Activated CD4-positive, alpha-beta T cell treated with anti-CD3 and anti-CD28 coated beads, Interleukin-2, amount 50 U/mL, for 24 hours (primary cell): ENCODE measurements at places on chromosomes 3 and 15.

DNA sequence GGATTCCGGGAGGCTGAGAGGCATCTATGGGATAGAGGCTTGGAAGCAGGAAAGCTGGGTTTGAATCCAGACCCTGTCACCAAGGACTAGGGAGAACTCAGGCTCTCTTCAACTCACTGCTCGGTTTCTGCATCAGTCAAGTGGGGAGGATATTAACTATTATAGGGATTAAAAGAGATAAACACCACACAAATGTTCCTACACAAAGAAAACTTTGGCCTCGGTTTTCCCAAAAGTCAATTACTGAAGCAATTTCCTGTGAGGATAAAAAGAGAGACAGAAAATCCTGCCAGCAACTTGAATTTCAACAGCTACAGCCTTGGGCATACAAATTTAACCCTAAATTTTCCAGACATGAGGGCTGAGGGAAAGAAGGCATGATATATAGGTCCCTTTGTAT lies 36.0 kb downstream of the ITGB5 start:
- DNase-seq = no peak

DNA sequence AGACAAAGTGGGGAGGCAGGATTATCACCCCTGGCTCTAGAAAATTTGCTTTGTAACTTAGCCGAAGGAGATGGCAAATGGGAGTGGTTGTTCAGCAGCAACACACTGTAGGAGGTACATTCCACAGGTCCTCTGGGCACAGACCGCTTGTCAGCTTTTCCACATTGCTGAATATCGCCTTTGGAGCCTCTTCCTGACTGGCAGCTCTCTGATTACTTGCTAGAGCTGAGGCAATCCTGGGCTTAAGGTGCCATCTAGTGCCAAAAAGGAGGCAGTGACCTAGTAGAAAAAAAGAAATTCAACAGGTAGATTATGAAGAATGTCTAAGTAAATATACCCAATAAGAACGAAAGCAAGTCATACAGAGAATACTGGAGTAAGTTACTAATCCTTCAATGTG lies 13.1 kb upstream of the SCN5A start:
- DNase-seq = no peak

DNA sequence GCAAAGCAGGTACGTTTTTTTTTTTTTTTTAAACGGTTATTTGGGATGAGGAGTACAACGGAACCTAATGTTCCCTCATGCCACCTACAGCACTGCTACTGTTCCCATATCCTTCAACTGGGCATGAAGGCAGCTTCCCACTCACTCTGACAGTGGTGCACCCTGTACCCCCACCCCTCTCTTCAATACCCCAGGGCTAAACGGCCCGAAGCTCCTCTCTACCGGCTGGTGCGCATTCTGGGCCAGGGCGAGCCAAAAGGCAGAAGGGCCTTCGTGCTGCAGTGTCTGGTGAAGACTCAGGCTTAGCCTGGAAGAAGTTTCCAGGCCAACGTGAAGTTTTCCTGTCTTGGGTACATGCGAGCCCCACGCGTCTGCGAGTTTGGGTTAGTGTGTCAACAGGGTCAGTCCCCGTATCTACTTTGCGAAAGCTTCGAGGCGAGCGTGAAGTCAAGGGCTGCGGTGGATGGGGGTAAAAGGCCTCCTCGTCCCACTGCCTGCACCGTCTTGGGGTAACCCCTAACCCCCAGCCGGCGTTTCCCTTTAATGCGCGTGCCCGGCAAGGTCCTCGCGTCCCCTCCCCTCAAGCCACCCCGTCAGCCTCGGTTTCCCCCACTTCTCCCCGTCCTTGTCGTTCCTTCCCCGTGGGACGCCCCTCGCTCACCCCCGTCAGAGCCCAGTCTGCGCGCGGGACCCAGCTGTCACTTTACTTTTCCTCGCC lies 765 bp upstream of the UBE2E2 start:
- DNase-seq = no peak

- no peak for DNase-seq
These were observed 83.6 kb downstream of the BDH1 start for GRCh38 chr3:197472151-197472550.

GRCh38 chr3:115164374-115165221 lies 17.5 kb upstream of the ZBTB20 start:
- no peak for DNase-seq

DNA sequence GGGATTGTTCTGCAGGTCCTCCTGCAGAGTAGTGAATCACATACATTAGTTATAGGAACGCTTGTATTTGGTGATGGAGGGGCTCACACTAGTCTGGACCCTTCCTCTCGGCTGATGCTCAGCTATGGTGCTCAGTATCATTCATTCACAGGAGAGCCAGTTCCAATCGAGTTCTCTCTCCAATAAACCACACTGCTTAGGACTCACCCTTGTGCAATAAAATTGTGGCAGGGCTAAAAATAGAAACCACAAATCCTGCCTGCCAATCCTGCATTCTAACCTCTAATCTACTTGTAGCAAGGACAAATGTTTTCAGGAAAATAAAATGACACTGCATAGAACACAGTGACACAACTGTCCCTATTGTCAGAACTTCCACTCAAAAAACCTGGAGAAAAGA lies 138.4 kb upstream of the TBL1XR1 start:
- DNase-seq = no peak
